ENCODE measurements at places on chromosomes 7 and 10.

DNA sequence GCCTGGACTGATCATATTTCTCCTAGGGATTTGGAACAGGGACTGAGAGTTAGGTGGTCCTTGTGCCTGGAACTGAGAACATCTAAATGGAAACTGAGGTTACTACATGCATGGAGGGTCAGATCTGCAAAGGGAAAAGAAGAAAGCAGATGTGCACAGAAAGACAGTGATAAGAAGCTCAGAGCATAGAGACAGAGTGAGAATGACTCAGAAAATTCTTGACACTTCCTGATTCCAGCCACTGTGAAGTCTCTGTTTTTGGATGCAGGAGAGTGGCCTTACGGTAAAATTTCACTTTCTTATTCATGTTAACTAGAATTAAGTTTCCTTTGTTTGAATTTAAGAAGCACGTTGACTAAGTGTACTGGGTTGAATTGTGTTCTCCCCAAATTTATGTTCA lies 241.7 kb downstream of the TMEM26 start:
- DNase-seq: no peak

GRCh38 chr10:21015851-21016250 lies 118.7 kb upstream of the NEBL start:
- no peak for DNase-seq

DNA sequence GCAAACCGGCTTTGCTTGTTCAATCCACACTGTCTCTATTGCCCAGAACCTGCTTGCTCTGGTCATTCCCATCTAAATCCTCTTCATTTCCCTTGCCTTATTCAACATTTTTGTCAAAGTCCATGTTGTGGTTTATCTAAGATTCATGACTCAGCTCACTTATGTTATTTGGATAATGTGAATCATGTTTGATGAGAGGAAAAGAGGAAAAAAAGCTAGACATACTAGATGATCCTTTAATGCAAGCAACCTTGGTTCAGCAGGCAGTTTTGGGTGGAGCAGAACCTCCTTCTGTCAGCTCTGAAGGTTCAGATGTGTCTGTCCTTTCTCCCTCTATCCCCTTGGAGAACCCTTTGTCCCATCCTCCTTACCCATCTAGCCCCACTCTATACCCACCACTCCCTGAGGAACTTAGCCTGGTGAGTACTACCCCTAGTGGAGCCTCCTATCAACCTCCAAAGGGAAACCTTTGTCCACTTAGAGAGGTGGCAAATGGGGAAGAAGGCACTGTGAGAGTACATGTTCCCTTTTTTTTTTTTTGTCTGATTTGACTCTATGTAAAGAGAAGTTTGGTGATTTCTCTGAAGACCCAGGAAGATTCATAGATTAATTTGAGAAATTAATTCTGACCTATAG lies 2.1 kb upstream of the SAMD9L start:
- no peak for DNase-seq

GRCh38 chr10:127194111-127194510 lies 2.3 kb downstream of the INSYN2A start:
- no peak for DNase-seq

DNA sequence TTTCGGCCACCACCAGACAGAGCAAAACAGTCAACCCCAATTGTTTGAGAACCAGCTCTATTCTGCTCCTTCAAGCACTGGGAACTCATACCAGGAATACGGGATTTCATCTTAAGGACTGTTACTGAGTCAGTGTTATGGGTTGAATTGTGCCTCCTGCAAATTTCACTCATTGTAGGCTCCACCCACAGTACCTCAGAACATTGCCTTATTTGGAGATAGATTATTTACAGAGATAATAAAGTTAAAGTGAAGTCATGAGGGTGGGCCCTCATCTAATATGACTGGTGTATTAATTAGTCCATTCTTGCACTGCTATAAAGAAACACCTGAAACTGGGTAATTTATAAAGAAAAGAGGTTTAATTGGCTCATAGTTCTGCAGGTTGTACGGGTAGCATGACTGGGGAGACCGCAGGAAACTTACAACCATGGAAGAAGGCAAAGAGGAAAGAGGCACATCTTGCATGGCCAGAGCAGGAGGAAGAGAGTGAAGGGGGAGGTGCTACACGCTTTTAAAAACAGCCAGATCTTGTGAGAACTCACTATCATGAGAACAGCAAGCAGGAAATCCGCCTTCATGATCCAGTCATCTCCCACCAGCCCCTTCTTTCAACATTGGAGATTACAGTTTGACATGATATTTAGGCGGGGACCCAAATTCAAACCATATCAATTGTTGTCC lies 14.3 kb upstream of the ZNF248 start:
- DNase-seq: no peak

DNA sequence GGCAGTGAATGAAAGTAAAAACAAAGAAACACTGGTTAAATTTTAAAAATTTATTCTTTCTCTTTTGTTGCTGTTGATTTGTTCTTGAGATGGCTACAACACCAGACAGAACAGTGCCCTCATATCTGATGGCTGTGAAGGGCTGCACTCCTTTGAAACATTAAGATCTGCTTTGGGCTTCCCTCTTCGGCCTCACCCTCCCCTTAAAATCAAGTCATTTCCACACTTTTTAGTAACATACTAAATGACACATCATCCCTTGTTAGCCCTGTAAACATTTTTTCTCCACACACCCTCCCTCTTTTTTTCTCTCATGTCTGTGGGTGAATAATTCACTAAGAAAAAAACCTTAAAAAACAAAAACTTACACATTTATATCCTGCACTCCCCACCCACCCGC lies 16.4 kb downstream of the IRF5 start:
- DNase-seq: no peak

- no peak for DNase-seq
Observed at GRCh38 chr7:131608116-131608500, 51.7 kb upstream of the PODXL start.

GRCh38 chr10:125294109-125294508 lies 133.7 kb upstream of the CTBP2 start:
- no peak for DNase-seq

GRCh38 chr10:35316218-35316967 lies 19.9 kb upstream of the CCNY start:
- no peak for DNase-seq

GRCh38 chr7:39367451-39367850 lies 198.8 kb upstream of the YAE1 start:
- no peak for DNase-seq

DNA sequence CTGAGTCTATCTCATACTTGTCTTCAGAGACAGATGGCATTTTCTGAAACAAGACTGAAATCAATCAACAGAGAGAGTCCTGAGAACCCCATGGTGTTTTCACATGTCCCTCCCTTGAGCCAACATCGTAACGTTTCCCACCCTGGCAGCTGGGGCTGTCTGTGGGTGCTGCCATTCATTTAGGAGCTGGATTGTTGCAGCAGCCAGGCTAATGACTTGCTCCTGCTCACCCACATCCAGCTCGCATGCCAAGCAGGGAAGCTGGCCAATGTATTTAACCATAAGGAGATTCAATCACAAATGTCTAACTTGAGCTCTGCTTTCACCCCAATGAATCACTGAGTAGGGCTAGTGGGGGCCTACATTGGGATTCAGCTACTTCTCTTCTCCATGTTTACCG lies 146.1 kb downstream of the ADRA2A start:
- no peak for DNase-seq

DNA sequence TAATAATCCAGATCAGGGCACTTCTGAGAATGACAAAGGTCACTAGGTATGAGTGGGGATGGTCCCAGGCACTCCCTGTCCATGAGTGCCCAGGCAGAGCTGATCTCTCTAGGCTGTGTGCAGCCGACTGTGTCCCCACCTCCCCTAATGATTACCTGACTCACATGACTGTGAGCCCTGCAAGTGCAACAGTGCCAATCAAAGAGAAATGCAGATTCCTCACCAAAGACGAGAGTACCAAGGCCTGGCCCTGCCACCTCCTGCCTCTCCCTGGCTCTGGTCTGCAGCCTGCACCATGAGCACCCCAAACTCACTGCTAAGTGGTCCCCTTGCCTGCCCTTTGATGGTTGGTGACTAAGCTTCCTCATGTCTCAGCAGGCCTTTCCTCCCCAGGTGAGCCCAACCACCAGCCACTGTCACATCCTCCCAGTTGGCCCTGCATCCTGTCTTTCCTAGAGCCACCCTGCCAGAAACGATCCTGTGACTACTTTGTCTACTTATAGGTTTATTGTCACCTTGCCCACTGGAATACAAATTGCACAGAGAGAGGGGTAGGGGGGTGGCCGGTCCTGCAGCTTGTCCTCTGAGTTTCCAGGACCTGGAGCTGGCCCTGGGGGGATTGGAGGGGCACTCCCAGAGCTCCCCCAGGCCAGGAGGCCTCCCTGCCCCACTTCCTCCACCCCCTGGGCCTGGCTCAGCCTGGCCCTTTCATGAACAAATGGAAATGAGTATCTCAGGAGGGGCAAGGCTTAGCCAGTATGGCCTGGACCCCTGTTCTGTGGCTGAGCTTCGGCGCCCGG lies 22.4 kb upstream of the GDF10 start:
- no peak for DNase-seq

DNA sequence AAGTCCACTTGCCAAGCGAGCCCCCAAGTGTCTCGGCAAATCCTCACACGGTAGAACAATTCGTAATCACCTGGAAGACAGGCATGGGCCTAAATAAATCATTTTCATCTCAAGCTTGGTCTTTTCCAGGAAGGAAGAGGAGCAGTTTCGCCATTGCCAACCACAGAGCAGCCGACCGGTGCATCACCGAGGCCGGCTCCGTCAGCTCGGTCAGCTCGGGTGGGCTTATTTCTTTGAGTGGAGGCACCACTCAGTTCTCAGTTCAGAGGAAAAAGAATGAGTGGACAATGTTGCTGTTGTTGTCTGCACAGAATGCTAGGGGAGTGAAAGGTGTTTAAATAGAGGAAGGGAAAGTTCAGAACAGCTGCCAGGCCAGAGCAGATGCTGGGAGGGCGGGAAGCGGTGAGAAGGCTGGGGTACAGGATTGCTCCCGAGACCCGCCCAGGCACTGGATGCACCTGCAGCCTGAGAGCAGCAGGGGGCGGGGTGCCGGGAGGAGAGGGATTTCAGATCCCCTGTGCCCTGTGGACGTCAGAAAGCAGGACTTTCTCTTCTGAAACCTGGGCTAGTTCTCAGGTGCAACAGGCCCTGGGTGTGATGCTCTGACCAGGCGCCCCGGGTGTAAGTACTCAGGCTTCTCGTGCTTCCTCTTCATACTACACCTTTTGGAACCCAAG lies 17.7 kb upstream of the IGFBP3 start:
- DNase-seq: no peak

DNA sequence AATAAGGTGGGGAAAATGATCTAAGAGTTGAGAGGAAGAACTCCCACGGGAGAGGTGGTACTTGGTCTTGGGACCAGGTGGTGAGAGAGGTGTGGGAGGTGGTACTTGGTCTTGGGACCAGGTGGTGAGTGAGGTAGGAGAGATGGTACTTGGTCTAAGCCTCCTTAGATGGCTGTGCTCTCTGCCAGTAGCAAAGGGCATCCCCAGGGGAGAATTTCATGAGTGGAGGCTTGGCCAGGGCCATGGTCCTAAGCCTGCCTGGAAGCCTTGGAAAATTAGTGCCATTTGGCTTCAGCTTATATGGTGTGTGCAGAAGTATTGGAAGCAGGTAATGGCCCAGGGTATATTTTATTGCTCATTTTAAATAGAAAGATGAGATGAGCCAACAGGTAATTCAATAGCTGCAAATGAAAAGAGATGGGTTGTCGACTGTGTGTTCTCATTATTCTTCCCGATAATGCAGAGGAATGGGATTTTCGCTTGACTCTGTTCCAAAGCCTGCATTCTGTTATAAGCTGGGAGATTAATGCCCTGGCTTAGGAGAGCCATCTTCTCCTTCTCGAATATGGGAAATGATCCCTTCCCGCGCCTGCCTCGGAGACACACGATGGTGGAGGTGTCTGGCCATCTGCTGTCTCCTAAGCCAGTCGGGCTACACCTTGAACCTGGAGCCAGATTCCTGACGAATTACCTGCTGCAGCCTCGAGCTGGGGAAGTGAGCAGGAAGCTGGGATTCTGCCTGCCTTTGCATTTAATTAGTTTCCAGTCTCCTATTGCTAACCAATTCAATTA lies 287.8 kb downstream of the GALNT17 start:
- no peak for DNase-seq

DNA sequence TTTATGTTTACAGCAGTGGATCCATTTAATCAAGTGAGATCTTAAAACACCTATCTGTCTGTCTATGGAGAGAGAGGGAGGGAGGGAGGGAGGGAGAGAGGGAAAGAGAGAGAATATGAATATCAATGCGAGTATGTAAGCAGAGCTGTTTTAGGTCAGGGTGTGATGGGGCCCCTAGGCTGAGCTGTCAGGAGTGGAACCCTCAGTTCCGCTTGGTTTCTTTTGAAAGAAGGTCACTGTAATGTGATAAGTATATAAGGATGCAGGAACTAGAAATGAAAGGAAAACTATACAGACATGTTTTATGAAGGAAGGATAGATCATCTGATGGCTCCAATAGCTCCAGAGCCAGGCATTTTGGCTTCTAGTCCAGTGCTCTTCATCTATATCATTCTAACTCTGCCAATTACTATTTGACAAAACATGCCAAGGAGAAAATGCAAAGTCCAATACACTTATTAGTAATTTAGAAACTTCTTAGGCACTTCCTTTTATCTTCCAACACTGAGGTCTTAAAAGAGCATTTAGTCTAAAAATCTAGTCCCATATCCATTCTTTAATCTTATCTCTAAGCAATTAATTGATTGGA lies 70.3 kb downstream of the NRCAM start:
- DNase-seq: no peak

- DNase-seq: no peak
Observed at GRCh38 chr10:30821994-30822692, 192.6 kb upstream of the LYZL2 start.

DNA sequence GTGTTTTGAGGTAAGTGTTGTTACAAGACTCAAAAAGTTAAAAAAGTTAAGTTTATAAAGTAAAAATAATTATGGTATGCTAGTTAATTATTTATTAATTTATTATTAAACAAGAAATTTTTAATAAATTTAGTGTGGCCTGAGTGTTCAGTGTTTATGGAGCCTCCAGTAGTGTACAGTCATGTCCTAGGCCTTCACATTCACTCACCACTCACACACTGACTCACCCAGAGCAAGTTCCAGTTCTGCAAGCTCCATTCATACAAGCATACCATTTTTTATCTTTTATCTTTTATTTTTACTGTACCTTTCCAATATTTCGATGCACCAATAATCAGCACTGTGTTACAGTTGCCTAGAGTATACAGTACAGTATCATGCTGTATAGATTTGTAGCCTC lies 381.2 kb upstream of the MGMT start:
- DNase-seq: no peak

DNA sequence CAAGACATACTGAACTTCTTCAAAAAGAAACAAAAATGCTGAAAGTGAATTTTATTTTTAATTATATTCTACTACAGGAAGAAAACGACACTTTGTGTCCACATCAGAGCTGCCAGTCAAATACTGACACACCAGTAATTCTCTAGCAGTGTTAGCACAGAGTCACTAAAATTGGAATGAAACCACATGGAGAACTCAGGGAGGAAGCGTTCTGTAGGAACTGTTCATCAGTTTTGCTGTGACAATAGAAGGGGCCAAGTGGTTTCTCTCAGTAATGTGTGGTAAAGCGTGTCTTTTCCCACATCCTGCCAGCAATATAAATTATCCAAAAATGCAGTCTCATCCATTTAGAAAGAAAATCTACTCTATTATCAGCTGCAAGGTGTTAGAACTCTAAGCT lies 683.3 kb downstream of the GRM8 start:
- no peak for DNase-seq

Data from stimulated activated CD4-positive, alpha-beta T cell treated with anti-CD3 and anti-CD28 coated beads, Interleukin-12 subunit alpha, Interleukin-12 subunit beta, amount 100 ng/mL, for 24 hours (primary cell).